Glomerular endothelial cell (primary cell): ENCODE measurements at places on chromosomes 7 and 10. TPM values are rescaled to one million over a fixed set of nuclear protein-coding genes. Genes with fewer than 3 reads are reported as not detected.

TMEM60 gene
- 15.2 and 23.6 TPM in 2 replicates for total RNA-seq

ITGA8 gene
- 2.1 and 9.5 TPM in 2 replicates for total RNA-seq

ECD gene
- total RNA-seq, result 38.4 and 41.2 TPM in 2 replicates

SYNPO2L gene
- total RNA-seq, result not detected in 2 replicates

CALML3 gene
- total RNA-seq, result not detected in 2 replicates

- DNase-seq, result no peak
Observed at GRCh38 chr7:142615508-142615907, 133.8 kb upstream of the PRSS1 start.

DNA sequence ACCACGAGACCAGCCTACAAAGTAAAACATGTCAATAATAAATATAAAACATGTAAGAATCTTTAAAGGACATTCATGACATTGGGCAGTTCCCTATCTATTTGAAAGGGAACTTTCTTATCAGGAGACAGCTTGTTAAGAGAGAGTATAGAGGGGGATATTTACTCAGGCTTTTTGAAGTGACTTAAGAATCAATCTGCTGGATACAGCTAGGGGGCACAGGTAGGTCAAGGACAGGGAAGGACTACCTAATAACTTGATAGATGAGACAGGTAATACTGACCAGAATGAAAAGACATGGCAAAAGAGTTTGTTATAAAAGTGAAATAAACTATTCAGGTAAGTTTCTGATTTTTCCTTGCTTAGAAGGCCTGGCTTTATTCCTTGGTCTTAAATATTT, 21.8 kb upstream of the LRRD1 start:
- DNase-seq, result no peak

DNA sequence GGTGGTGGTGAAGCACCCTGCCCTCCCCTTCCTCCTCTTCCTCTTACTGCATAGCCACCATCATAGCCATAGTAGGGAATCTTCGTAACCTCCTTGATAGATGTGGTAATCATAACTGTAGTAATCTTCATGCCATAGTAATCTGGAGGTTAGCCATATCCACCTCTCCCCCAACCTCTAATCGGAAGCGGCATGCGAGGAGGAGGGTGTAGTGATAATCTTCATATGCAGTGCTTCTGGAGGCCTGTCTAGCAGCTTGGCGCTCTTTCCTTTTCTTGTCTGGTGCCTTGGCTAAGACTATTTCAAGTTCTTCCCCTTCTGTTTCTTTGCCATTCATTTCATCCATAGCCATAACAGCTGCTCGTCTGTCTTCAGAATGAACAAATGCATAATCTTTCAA, 90.9 kb downstream of the MLLT10 start:
- DNase-seq, result no peak

DNA sequence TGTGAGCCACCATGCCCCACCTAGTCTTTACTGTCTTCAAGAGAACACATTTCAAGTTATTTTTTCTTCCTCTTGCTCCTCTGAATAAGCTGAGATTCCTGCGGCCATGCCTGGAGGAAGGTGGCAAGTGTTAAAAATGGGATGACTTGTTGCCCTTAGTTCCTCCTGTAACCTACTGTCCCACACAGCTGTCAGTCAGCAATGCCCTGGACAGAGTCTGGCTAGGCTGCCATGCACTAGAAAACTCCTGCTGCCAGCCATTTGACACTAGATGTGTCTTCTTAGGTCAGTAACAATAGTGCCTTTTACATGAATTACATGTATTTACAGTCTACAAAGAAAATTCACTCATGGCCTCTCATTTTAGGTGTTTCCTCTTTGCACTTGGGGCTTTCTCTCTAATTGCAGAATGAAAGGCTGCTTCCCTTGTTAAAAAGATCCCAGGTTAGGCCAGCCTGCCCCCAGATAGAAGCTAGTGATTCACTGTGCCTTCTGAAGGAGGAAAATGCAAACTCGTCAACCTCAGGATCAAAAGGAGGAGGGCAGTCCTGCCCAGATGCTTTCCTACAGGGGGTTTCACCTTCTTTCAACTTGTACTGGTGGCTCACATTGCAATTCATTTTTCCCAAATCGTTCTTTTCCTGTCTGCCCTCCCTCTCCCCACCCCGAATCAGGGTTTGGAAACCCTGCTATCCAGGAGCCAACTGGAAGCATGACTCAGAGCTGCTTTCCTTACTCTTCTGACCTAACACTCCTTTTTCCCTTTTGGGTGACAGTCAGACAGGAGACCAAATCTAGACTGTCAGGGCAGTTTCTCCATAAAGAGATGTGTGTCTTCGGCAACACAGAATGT, 136.6 kb downstream of the SPAG6 start:
- no peak for DNase-seq

- no peak for DNase-seq
Observed at GRCh38 chr10:66639371-66639770, 286.5 kb upstream of the LRRTM3 start.

DNA sequence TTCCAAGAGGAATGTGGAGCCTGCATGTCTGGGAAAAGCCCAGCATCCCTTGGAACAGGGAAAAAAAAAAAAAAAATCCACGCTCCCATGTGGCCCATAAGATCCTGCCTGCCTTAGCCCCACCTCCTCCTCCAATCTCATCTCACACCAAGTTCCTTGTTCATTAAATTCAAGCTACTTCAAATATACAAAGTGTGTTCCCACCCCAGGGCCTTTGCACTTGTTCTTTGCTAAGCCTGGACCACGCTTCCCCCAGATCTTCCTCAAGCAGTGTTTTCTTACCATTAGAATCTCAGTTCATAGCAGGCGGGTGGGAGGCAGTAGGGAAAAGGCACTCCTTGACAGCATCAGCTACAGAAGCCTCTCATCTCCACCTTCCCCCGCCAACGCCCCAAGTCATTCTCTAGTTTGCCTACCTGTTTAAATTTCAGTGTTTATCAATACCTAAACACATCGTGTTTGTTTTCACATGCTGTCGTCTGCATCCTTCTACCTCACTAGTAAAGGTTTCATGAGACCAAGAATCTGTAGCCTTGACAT, 262.8 kb downstream of the FGFR2 start:
- DNase-seq, result no peak

- no peak for DNase-seq
Observed at GRCh38 chr7:143385891-143386781, 5.0 kb downstream of the ZYX start.

GRCh38 chr7:140857048-140857447, 67.7 kb downstream of the BRAF start:
- DNase-seq, result no peak

- no peak for DNase-seq
Observed at GRCh38 chr7:71996141-71996540, 416.0 kb downstream of the CALN1 start.
